ENCODE measurements at places on chromosomes 12 and 14.

- DNase-seq = no peak
Observed at GRCh38 chr12:82474181-82474797, 116.0 kb downstream of the METTL25 start.

- DNase-seq = no peak
Observed at GRCh38 chr14:69753860-69754259, 13.1 kb upstream of the SRSF5 start.

GRCh38 chr12:46900734-46901463 is 75.1 kb upstream of the SLC38A4 start:
- DNase-seq = no peak

- DNase-seq = no peak
Observed at GRCh38 chr12:106058256-106059182, 80.2 kb downstream of the NUAK1 start.

GRCh38 chr14:71536927-71537772 is 395.1 kb upstream of the RGS6 start:
- no peak for DNase-seq

GRCh38 chr14:53103636-53104340 is 49.3 kb downstream of the DDHD1 start:
- DNase-seq = no peak

DNA sequence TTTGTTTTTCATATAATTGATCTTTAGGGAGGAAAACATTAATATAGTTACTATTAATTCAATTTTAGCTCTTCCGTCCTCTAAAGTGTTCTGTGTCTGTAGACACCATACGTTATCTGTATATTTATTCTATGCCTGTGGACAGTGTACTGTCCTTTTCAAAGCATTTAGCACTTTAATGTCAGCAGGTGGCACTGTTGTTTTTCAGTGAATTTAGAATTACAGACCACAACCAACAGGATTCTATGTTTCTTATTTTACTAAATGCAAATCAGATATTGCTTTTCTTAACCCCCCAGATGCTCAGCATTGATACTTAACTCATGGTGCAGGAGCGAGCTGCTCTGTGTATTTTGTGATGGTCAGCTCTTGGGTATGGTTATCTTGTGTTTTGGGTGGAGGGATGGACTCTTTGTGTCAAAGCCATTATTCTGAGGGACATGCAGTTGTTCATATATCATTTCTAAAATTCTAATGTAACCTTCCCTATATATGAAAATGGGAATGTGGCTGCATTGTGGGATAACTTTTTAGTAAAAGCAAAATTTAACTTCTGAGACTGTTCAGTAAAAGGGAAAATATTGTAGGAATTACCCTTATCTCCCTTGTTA is 65.2 kb downstream of the PAPOLA start:
- DNase-seq = no peak

- DNase-seq = no peak
Observed at GRCh38 chr14:77549451-77549850, 50.8 kb upstream of the ISM2 start.

DNA sequence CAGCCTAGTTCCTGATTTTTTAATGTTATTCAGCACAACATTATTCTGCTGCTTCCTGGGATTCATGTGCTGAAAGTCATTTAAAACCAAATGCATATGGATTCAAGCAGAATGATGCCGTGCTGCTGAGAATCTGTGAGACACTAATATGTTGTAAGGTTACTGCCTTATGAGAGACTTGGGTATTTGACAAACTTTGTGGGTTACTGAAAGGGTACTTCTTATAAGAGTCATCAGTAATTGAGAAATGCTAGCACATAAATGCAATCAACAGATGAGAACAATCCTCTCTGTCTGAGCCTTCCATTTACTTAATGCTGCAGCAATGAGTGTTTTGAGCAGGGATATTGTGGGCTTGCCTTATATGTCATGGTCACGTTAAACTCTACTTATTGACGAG is 175.7 kb downstream of the NPAS3 start:
- no peak for DNase-seq

DNA sequence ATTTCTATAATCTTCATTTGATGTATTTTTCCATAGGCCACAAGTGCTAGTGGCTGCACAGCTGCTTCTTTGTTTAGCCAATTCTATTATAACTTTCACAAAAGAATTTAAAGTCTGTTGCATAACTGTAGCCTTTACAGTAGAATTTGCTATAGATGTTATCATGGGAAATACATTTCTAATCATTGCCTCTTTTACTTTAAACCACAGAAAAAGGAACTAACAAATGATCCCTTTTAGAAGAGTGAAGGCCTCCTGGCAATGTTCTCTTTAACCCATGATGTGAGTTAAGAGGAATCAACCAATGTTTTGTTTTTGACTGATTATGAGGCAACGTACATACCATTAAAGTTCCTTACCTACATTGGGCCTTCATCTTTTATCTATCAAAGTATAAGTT is 68.8 kb downstream of the RPL10L start:
- DNase-seq = no peak

DNA sequence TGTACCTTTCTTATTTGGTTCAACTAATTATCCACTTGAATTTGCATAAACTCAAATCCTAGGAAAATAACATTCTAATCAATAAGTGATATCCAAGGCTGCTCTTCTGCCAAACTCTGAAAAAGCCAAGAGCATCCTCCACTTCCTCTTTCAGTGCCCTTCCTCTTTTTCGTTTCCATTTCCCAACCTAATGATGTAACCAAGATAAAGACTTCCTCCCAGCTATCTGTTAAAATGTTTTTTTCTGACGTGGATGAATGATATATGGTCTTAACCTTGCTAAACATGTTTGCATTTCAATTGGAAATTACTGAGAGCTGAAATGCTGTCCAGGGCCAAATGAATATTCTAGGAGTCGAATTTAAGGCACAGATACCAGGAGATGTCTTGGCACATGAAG is 459.5 kb upstream of the PDE3A start:
- DNase-seq = no peak

GRCh38 chr14:71933001-71933587 is 865 bp downstream of the RGS6 start:
- no peak for DNase-seq

DNA sequence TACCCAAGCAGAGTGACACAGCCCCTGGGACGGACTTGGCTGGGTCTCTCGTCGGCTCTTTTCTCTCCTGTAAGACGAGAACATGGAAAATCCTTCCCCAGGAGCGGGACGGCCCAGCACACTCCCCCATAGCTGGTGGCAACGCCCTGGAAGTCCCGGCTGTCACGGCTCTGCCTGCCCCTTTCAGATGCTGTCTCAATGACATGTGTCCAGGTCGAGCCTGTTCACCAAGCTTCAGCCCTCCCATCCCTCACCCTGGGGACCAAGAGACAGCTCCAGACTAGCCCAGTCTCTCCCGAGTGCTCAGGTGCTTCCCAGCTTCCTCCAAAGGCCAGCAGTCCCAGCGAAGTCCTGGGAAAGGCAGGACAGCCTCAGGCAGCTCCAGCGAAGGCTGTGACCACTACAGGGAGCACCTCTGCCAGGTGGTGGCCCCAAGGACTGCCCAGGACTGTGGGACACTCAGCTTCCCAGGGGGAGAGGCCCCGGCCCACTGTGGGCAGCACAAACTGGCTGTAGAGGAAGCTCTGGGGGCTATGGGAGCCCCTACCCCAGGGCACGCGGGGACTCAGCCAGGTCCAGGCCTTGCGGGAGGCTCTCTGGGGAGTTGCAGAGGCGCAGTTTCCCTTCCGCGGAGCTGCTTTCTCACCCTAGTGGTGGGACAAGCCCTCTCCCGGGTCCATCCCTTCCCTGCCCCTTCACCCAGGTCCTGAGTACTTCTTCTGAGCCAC is 33.6 kb downstream of the TNFAIP2 start:
- DNase-seq = no peak

- DNase-seq = peak; percentile 8
Observed at GRCh38 chr12:98738539-98738938, 93.4 kb downstream of the APAF1 start.

Data from stimulated activated CD4-positive, alpha-beta T cell treated with anti-CD3 and anti-CD28 coated beads, Interleukin-4, amount 100 ng/mL, for 48 hours (primary cell).